GM12891 (cell line): ENCODE measurements at places on chromosomes 1 and 21.

DNA sequence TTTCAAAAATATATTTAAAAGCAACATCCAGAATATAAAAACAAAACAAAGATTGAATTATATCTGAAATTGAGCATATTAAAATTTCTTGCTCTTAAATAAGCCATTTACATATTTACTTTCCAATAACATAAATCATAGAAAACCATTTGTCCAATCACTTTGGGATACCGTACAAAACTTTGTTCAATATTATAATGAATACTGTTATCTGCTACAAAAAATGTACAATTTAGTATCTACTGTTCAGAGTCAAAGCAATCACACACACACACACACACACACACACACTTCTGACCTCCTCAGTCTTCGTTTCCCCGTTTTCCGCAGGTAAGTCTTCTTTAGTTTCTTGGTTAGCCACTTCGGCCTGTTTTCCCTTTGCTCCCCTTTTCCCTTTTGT, 4.0 kb downstream of the HMGN1 start:
- DNase-seq = no peak

- no peak for DNase-seq
Measured at GRCh38 chr21:45302082-45303061, 14.7 kb upstream of the POFUT2 start.

DNA sequence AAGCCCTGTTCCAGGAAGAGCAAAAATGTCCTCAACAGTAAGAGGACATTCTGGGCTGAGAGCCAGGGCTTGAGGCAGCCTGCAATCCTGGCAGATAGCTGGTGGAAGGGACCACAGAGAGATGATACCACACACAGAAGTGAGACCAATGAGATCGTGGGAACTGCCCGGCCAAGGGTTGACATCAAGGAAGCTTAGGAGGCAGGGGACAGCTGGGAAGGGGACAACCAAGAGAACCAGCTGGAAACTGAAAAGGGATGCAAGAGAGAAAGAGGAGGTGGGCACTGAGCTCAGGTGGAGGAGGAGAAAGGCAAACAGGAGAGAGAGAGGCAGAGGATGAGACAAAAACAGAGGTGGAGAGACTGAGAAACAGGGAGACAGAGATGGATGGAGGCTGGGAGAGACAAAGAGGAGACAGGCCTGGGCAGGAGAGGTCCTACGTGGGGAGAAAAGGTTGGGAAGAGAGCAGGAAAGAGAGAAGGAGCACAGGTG, 9.2 kb downstream of the PDZK1IP1 start:
- DNase-seq = no peak

DNA sequence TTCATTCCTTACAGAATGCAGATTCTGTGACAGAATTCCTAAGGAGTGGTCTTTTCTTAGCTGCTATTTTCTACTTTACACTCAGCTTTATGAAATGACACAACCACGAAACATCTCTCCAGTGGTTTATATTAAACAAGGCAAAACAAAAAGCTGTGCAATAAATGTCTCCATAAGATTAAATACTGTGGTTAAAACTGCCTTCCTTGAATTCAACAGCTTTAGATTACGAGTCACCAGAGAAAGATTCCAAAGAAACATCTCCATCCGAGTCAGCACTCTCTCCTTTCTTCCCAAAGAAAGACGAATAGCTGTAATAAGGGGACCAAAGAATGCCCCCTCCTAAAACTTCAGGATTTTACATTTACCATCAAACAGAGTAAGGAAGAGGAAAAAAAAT, 4.6 kb upstream of the C1orf87 start:
- no peak for DNase-seq

- DNase-seq = no peak
Measured at GRCh38 chr1:200366577-200367253, 43.1 kb downstream of the ZNF281 start.

DNA sequence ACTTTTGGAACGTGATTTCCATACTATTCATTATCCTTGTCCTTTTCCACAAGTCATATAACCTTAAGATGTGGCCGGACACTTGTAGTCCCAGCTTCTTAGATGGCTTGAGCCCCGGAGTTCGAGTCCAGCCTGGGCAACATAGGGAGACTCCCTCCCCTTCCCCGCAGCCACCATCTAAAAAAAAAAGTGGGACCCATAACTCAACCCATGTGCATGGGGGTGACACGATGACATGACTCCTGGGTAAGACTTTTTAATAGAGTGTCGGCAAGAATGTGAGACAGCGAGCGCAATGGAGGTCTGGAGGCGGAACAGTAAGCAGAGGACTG, 25.7 kb downstream of the MIA3 start:
- no peak for DNase-seq

DNA sequence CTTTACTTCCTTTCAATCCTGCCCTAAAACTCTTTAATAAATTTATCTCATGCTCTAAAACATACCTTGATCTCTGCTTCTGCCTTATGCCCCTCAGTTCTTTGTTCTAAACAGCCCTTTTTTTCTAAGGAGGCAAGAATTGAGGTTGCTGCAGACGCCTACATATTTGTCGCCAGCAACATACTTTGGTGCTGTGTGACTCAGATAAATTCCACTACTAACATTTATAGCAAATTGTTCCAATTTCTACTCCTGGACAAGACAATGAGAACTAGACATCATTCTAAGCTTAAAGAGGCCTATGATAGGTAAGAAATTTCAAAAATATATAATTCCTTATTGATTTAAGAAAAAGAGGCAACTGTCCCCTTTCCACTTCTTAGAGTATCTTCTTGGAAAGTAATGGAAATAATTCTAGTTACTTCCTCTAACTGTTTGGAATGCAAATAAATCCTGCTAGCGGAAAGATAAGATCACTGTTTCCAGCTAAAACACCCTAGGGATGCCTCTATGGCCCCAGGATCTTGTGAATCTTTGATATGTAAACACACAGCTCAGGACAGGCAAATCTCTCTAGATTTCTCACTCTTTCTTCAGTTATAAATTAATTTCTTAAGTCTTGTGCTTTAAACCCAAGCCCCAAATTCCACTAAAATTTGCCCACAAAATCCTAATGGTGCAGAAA, 869.1 kb downstream of the KCNT2 start:
- no peak for DNase-seq

DNA sequence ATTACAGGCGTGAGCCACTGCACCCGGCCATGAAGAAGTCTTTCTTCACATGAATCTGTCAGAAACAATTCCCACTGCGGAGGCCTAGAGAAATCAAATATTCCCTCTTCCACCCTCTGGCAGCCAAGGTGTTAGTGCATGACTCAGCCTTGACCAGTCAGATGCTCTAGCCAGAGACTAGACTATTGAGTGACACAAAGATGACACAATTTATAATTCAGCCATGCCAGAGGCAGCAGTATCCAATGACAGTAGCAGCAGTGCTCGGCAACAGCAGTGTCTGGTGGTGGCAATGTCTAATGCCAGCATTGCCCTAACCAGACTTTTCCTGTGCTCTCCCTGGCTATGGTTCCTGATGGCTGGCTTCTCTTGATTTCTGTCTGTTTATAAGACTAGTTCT, 8.7 kb downstream of the CTXND2 start:
- no peak for DNase-seq

DNA sequence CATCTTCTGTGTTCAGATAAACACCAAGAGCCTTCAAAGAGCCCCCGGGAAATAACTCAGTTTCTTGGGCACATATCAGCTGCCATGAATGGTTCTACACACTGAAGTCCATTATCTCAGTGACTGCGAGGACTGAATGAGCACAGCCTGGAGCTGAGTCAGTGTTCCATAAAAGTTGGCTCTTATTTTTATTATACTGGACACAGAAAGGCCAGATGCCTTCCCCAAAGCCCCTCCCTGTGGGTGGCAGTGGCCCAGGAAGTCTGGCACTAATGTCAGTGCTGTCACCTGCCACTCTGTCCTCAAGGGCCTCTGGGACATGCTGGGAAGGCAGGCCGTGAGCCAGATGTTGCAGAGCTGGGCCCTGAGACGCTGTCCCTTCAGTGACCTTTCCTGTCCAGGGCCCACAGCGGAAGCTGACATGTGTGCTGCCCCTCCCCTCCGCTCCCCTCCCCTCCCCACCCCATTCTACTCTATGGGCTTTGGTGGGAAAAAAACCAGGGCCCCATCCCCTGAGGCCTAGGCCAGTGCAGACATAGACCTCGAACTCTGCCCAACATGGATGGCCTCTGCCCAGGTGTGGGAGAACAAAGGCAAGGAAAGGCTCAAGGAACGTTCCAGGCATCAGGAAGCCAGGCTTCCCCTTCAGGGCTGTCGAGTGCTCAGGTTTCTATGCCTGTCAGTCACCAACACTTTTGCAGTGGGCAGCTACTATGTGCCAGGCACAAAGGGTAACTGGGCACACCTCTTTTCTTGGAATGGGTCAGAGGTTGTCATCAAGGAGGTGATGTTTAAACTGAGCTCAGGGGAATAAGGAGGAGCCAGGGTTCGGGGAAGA, 22.4 kb upstream of the NPPB start:
- no peak for DNase-seq

DNA sequence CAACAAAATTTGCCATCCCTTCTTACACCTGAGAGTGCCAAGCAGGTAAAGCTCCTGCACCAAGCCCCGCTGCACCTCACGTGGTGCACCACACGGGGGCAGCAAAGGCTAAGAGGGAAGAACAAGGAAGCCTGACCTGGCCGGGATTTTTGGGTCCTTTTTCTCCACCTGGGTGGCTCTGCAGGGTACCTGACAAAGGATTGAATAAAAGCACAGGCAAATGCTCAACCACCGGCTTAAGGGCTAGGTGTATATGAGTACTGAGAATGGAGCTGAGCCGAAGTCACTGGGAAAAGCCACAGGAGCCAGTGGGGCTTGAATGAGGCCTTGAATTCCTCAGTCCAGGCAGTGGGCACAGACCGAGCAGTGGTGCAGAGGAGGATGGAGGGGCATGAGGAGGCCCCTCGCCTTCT, 36.4 kb downstream of the ZNF697 start:
- DNase-seq = peak; percentile 32

DNA sequence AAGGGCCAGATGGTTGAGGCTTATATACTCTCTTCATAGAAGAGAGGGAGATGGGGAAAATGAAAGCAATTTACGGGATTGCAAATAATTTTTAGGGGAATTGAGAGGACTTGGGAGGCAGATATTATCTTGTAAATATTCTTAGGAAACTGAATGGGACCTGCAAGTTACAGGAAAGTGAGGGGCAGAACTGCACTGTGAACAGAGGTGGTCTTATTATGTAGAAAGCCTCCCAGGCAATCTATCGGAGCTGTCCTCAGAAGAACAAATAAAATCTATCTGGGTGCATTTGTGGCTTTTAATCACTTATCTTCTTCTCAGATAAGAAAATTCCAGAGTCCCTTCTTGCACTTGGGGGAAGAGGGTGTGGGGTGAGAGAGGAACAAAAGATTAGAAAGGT, 223.5 kb downstream of the RHOU start:
- DNase-seq = no peak

DNA sequence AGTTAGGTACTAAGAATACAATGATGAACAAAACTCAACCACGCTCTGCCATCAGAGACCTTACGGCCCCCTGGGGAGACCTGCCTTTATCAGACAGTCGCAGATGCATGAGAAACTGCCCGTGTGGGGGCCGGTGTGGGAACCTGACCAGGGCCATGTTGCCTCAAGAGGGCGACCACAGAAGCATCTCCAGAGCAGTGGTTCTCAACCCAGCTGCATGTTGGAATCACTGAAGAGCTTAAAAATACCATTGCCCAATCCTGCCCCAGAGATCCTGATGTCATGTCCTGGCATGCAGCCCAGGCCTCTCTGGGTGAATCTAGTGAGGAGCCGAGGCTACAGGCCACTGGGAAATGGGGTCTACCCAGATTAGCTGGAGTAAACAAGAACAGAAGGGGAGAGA, 108.7 kb downstream of the PRDM2 start:
- DNase-seq = no peak

GRCh38 chr21:31273278-31273677, 70.8 kb downstream of the TIAM1 start:
- no peak for DNase-seq

- DNase-seq = no peak
Measured at GRCh38 chr1:152630596-152630995, 7.7 kb upstream of the LCE3A start.

GRCh38 chr1:59433440-59433813, 136.5 kb downstream of the FGGY start:
- DNase-seq = no peak

DNA sequence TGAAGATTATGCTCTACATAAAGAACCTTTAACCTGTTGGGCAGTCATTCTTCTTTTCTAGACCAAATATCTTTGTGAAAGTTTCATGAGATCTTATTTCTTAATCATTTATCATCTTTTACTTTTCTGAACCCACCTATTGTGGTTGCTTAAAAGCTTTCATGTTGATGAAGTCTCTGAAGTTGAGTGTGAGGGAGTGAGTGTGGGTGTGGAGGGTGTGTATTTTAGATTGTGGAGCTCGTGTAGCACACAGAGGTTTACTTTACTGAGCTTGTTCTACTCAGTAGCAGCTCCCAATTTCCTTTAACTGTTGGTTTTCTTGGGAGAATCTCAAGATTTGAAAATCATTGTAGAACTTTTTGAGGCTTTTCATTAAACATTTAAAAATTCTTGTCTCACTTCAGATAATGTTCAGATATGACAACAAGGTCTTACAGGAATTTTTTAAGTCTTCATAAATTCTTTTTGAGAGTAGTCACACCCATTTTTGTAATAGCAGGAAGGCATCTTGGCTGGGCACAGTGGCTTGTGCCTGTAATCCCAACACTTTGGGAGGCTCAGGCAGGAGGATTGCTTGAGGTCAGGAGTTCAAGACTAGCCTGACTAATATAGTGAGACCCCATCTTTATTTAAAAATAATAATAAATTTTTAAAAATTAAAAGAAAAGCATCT, 17.0 kb downstream of the SRRM1 start:
- no peak for DNase-seq

DNA sequence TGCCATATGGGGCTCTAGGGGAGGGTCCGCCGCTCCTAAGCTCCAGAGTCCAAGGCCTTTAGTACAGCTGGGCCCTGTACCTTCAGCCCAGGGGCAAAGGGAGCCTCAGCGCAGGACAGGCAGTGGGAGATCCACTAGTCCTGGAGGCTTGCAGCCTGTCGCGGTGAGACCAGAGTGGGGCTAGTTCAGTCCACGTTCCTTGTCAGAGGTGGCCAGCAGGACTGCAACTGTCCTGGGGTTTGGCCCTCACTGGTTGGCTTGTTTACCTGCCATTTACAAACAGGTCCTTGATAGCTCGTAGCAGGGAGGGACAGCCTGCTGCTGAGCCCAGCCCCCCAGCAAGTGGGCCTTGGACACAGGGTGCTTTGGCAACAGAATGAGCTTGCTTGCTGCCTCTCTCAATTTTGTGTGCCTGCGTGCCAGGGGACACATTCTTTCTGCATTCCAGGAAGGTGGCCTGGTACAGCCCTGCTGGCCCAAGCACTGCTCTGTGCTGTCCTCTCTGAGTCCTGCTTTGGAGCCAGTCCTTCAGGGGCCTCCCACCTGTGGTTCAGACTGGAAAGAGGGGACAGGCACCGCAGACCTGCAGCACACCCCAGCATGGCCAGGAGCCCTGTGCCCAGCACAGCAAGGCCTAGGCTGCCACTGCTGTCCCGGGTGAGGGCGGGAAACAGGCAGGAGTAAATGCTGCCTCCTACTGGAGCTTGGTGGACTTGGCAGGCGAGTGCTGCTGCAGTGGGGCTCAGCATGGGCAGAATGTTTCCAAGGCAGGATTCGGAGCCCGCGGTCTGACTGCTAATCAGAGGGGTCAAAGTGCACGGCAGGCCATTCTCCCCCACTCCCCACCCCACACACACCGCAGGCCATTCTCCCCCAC, 15.2 kb downstream of the H6PD start:
- peak; percentile 72 for DNase-seq
